Metanephros (tissue), 2 donors: ENCODE measurements at places on chromosomes 6 and 20. TPM values are rescaled to one million over a fixed set of nuclear protein-coding genes. Genes with fewer than 3 reads are reported as not detected.

The DYNLT2 gene
- 3.3 TPM for total RNA-seq

The MICB gene
- 3.6 TPM for total RNA-seq

The KCNG1 gene
- 5.8 TPM for total RNA-seq

The CENPW gene
- 3.7 TPM for total RNA-seq

The RNF8 gene
- 15.6 TPM for total RNA-seq

The ENPP1 gene
- 30.9 TPM for total RNA-seq

The VGLL2 gene
- 3.4 TPM for total RNA-seq

The MMP24 gene
- 1.9 TPM for total RNA-seq

The TTLL9 gene
- 2.0 TPM for total RNA-seq

The MYLIP gene
- total RNA-seq, result 75.5 TPM

The DUSP15 gene
- total RNA-seq, result 18.0 TPM

The CDH4 gene
- total RNA-seq, result 4.8 TPM

The PARD6B gene
- total RNA-seq, result 50.8 TPM

The TP53TG5 gene
- total RNA-seq, result 0.12 TPM

The PRR18 gene
- 0.18 TPM for total RNA-seq

The CCN6 gene
- 1.1 TPM for total RNA-seq

The VNN1 gene
- 0.35 TPM for total RNA-seq

The OR2J3 gene
- total RNA-seq, result not detected

The TPBG gene
- 32.2 TPM for total RNA-seq

The FAM184A gene
- 5.0 TPM for total RNA-seq

The CALHM6 gene
- total RNA-seq, result 4.2 TPM

The WFDC12 gene
- not detected for total RNA-seq

The FAM83C gene
- total RNA-seq, result not detected

The PERP gene
- 11.2 TPM for total RNA-seq

The MYB gene
- 4.4 TPM for total RNA-seq

The OGFRL1 gene
- 14.2 TPM for total RNA-seq

The ZNF165 gene
- 3.0 TPM for total RNA-seq

The ANKS1A gene
- 37.3 TPM for total RNA-seq

The CCN2 gene
- 183 TPM for total RNA-seq

The ABHD16B gene
- not detected for total RNA-seq

The RGS17 gene
- 0.82 TPM for total RNA-seq

The CALHM4 gene
- total RNA-seq, result not detected

The GDAP1L1 gene
- not detected for total RNA-seq

The ALDH8A1 gene
- total RNA-seq, result 13.7 TPM

The VWA7 gene
- total RNA-seq, result 8.6 TPM

The BPI gene
- 6.4 TPM for total RNA-seq
